ENCODE measurements at places on chromosomes 6 and 20. TPM values are rescaled to one million over a fixed set of nuclear protein-coding genes. Genes with fewer than 3 reads are reported as not detected.

Gene ECT2L
- 0.37 TPM for total RNA-seq

GRCh38 chr20:57849121-57849520, 139.3 kb upstream of the PMEPA1 start:
- no peak for DNase-seq

GRCh38 chr6:24906314-24906713, 29.4 kb downstream of the RIPOR2 start:
- DNase-seq, result no peak

DNA sequence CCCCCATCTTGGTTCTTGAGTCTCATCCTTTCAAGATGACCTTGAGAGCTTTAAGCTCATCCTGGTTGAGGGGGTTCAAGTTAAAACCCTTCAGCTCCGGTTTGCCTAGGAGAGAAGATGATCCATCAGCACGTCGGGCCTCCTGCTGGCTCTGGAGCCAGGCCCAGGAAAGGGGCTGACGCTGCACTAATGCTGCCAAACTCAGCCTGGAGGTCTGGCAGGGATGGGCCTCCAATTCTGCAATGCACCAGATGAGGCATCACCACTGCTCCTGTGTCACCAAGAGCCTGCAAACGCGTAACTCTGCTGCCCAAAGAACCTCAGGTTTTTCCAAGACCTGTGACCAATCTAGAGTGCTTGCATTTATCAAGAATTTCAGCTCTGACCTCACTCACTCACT, 6.1 kb downstream of the PDRG1 start:
- no peak for DNase-seq

DNA sequence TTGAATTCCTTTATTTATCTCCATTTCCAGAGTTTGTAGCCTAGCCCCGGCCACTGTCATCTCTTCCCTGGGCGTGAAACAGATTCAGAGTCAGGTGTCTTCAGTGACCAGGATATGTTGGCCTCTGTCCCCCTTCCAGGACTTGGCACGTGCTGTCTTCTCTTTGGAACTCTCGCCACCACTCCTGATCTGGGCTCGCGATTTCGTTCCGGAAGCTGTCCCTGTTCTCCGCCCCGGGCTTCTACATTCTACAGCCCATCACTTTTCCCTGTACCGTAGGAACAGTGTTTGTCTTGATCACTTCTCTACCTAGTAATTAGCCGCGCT, 739 bp downstream of the GSS start:
- peak; percentile 41 for DNase-seq

DNA sequence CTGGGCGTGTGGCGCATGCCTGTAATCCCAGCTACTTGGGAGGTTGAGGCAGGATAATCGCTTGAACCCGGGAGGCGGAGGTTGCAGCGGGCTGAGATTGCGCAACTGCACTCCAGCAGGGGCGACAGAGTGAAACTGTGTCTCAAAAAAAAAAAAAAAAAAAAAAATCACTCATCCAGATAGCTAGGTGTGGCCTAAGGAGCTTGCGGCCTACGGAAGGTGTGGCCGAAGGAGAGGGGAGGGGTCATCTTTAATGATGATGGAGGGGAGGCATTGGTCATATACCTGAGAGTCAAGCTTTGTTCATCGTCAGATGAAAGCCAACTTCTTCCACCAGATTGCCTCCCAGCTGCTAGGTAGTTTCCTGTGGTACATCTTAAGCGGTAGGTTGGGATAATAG, 801 bp upstream of the PPARD start:
- no peak for DNase-seq

GRCh38 chr6:53377793-53378192, 29.0 kb upstream of the ELOVL5 start:
- DNase-seq, result no peak

GRCh38 chr6:150766201-150766997, 99.1 kb upstream of the MTHFD1L start:
- DNase-seq, result peak; percentile 63

Data from left ventricle myocardium superior (tissue), 1 donor.